Pancreas (tissue), 10 donors: ENCODE measurements at places on chromosomes 4 and X. TPM values are rescaled to one million over a fixed set of nuclear protein-coding genes. Genes with fewer than 3 reads are reported as not detected.

The CXCL8 gene
- total RNA-seq: 3.5 TPM

DNA sequence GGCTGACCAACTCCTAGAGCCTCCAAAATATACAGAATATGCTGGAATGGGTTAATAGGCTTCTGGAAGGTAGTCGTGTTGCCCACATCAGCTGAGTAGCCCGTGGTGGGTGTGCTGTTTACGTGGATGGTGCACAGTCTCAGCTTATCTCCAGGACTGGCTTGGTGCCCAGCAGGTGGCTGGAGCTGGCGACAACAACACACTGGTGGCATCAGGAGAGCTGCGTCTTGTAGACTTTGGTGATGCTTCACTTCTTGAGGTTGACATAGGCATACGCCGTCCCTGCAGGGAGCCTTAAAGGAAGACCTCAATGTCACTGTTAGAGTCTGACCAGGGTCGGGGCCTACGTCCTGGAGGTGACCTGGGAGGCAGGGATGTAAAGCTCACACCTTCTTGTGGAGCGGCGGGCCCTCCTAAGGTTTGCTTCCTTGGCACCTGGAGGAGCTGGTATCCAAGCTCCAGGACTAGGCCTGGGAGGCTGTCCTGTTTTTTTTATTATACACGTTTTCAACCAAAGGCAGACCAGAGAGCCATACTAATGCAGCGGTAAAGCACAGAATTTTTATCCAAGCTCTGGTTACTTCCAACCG is 26.5 kb upstream of the RBMX start:
- DNase-seq: no peak

DNA sequence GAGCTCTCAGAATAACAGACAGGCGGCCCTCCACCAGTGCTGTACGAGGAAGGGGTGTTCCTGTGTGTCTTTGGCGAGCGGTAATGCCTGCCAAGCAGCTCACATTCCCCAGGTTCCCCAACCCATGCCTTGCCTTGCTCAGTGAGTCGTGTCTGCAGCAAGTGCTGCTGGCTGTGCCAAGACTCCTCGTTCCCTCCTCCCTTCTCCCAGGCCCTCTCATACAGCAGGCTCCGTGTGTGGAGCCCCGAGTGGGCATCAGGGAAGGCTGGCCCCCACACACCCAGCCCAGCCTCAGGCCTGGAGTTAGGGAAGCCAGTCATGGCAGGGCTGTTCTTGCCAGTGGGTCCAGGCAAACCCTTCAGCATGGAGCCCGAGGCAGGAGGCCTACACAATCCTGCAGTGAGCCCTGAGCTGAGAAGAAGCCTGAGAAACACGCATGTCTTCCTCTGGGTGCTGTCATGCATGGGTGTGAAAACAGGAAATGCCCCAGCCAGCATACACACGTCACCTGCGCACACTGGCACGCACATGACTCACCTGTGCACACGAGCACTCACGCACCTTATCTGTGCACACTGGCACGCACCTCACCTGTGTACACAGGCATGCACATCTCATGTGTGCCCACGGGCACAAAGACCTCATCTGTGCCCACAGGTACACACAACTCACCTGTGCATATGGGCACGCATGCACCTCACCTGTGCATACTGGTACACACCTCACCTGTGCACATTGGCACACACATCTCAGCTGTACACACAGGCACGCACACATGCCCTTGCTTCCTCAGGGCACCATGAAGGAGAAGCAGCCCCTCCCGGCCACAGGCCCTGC is 238.7 kb downstream of the DHRSX start:
- no peak for DNase-seq

DNA sequence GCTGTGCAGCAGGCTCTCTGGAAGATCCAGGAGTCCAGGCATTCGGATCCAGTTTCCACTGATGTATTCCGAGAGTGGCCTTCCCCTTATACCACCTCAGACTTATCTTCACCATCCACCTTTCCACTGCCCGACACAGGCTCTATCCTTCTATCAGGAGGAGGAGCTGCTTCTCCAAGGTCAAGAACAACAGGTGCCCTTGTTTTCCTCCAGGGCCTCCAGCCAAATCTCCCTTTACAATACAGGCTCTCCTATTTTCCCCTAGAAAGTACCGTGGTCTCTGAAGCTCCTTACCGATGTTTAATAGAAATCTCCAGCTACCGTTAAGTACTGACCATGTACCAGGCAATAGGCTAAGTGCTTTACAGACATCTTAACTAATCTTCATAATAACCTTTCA is 61.3 kb downstream of the AFAP1 start:
- no peak for DNase-seq

The FAM47B gene
- not detected for total RNA-seq

- DNase-seq: no peak
Observed at GRCh38 chrX:134184936-134185335, 52.0 kb upstream of the CCDC160 start.

The IRS4 gene
- total RNA-seq: not detected

DNA sequence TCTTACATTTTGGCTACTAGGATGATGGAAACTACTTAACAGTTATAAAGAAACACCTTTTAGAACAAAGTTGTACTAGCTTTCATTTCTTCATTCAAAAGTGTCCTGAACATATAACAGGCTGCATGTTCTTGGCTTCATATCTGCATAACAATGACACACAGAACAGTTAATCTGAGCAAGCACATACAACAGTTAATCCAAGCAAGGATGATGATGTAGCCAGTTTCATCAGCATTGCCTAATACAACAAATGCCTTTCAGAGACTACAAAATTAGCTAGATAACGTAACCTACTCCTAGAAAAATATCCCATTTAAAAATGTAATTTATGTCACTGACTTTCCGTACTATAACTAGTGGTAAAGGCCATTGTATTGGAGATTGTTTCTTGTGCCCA is 182.1 kb downstream of the SCFD2 start:
- no peak for DNase-seq

GRCh38 chrX:73963682-73964081 is 340.3 kb upstream of the ZCCHC13 start:
- no peak for DNase-seq

DNA sequence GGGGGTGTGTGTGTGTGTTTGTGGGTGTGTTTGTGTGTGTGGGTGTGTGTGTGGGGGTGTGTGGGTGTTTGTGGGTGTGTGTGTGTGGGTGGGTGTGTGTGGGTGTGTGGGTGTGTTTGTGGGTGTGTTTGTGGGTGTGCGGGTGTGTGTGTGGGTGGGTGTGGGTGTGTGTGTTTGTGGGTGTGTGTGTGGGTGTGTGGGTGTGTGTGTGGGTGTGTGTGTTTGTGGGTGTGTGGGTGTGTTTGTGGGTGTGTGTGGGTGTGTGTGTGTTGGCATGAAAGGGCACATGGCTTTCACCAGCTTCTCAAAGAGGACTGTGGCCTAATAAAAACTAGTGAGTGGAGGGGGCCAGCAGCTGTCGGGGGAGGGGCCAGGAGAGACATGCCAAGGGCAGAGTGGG is 25.3 kb upstream of the ZNF185 start:
- DNase-seq: no peak

- DNase-seq: peak; percentile 44
Observed at GRCh38 chr4:169649545-169650226, 29.3 kb downstream of the CLCN3 start.

GRCh38 chr4:146255463-146255862 is 41.1 kb downstream of the REELD1 start:
- DNase-seq: no peak

DNA sequence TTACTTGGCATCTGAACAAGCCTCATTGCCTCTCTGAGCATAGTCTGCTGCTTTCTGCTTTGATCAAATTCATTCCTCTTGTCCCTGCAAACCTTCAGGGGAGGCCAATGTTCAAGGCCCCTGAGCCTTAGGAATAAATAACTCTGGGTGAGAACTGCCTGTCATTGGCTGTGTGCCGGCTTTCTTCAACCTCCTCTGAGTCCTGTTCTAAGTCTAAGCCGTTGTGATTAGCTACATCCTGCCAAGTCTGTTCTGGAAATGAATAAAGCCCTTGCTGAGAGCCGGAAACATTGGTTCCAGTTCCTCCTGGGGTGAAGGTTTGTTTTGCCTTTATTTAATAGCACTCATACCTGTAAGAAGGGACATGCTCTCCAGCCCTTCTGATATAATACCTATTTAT is 13.8 kb downstream of the RNF4 start:
- peak; percentile 67 for DNase-seq

DNA sequence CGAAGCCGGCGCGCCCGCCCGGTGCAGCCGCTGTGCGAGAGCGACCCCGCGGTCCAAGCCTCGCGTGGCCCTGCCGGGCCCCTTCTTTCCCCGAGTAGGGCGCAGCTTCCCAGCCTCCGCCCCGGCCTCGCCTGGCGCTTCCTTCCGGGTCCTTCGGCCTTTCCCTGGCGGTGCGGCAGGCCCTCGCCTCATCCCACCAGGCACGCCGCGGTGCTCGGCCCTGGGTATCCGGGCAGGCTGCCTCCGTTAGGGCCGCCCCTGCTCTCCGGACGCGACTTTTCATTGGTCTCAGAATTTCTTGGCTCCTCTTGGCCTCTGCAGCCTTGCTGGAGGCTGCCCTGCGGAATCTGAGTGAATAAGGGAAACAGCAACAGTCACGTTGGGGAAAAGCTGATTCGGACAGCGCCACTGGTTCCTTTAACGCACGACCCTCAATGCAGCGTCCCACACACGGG is 429 bp downstream of the UVSSA start:
- DNase-seq: peak; percentile 83

DNA sequence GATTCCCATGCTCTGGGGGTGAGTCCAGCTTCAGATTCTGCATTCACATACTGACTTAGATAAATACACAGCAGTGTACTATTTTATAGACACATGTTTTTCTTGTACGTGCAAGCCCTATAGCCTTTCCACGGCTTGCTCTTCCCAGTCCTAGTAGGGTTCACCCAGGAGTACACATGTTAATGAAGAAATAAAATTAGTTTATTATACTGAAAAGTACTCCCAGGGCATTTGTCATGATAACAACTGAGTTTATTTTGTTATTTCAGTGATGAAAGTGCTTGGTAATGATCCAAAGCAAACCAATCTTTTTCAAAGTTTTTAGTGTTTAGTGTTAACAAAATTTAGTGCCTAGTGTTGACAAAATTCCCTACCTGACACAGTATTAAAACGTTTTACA is 21.3 kb downstream of the MAPK10 start:
- no peak for DNase-seq

DNA sequence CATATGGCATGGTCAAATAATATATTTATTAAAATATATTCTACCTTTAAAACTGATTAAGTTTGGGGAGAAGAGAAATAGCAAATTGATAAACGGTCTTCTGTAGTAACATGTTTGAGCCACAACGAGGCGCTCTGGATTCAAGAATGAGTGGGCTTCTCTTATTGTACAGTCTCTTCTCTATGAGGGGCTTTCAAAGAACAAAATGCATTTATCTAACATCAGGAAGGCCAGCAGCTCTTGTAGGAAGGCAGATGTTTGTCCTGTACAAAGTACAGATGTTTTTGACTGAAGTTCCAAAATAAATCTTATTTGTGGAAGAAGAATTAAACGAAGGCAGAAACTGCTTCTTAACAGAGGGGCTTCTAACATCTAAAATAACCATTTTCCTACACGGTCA is 153.6 kb downstream of the RASL11B start:
- no peak for DNase-seq

GRCh38 chr4:80990851-80991250 is 39.7 kb upstream of the BMP3 start:
- no peak for DNase-seq

- DNase-seq: no peak
Observed at GRCh38 chr4:158799856-158800255, 31.0 kb downstream of the FNIP2 start.

- DNase-seq: no peak
Observed at GRCh38 chr4:56619160-56619559, 61.9 kb downstream of the HOPX start.

The ASMT gene
- not detected for total RNA-seq

DNA sequence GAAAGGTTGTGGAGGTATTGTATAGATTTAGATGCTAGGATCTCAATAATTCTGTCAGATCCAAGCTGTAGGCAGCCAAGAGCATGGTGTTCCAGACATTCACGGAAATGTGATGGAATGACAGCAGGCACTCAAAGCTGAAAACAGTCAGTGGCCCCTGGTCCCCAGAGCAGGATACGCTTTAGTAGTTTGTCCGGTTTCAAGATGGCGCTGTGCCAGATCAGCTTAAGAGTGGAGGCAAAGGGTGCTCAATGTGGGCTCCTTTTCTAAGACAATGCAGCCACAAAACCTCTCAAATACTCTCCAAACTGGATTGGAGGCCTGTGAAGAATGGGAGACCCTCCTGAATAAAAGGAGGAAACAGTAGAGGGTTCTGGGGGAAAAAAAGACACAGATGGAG is 291.2 kb upstream of the HS3ST1 start:
- DNase-seq: peak; percentile 59

The SPANXA2 gene
- total RNA-seq: not detected

GRCh38 chr4:181962321-181962720 is 280.9 kb upstream of the TENM3 start:
- DNase-seq: no peak

- DNase-seq: no peak
Observed at GRCh38 chr4:110224812-110225211, 26.4 kb upstream of the ELOVL6 start.

GRCh38 chr4:98728433-98728832 is 70.0 kb upstream of the TSPAN5 start:
- no peak for DNase-seq

The NUP62CL gene
- total RNA-seq: 3.9 TPM

GRCh38 chr4:78414116-78414515 is 137.5 kb upstream of the ANXA3 start:
- DNase-seq: no peak

The SSX2B gene
- not detected for total RNA-seq

DNA sequence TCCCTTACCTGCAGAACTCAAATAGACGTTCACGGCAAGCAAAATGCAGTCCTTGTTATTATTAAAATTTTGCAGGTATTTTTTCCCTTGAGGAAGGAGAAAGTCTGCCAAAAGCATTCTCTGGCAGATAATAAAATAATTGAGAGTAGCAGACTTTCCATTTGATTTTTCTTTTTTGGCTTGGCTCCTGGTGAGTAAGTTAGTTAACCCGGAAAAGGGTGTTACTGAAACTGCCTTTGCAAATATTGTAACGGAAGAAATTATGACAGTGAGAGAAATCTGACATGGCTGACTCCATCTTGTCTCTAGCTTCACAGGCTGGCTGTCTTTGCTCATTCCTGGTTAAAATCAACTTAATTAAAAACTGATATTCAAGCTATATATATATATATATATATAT is 100.5 kb downstream of the GPR143 start:
- no peak for DNase-seq
